GM23248 (cell line): ENCODE measurements at places on chromosomes 1 and 21. TPM values are rescaled to one million over a fixed set of nuclear protein-coding genes. Genes with fewer than 3 reads are reported as not detected.

DNA sequence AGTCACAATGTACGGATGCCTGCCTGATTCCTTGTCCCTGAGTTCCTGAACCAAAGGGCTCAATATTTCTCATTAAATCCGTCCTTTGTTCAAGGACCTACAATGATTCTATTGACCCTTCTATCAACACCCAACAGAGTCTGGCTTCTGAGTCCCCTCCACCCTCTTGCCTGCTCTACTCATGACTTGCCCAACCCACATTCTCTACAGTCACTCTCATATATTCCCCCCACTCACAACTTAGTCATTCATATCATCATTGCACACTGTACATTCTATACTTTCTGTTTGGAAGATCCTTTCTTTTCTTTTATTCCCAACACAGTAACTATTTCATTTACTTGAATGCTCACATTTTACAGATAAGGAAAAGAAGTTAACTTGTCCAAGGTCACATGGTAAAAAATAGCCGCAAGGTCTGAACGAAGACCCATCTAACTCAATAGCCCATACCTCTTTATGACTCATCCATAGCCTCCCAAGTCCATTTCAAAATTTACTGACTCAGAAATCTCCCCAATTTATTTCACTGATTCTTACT is 3.6 kb downstream of the OTUD7B start:
- DNase-seq: peak; percentile 76

DNA sequence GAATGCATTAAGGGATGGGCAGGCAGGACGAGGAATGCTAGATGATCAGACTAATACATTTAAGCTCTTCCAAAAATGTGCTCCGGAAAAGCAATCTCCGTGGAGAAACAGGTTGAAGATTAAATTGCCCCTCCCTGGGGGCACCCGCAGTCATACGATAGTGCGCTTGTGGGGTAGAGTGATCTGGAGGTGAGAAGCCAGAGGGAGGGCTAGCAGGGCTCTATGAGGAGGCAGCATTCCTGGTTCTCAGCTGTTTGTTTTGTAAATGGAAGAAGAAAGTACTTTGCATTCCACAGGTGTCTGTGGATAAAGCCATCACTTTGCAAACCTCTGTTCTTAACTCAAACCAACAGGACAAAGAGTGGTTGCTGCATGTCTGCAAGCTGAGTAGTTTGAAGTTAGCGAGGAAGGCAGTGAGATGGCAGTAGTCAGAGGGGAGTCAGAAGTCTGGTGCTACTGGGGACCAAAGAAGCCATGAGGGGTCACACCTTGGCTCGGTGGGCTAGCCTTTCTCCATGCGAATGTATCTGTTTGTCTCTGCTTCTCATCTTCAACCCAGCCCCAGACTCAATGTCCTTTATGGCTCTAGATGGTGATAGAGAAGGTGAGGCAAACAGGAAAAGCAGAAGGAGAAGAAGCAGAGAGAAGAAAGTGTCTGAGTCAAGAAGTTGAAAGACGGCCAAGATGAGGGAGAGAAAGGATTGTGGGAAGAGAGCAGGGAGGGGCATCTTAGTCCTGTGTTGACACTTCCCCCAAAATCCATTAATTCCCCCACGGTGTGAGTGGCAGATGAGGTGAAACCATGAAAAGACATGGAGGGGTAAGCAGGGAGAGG is 65.2 kb upstream of the GJA8 start:
- peak; percentile 35 for DNase-seq

The KCNQ4 gene
- polyA plus RNA-seq: not detected in 2 replicates

The TXNDC12 gene
- 85.9 and 88.3 TPM in 2 replicates for polyA plus RNA-seq

The PADI4 gene
- polyA plus RNA-seq: not detected in 2 replicates

- DNase-seq: peak; percentile 94
These were observed 20.3 kb upstream of the AZIN2 start for GRCh38 chr1:33060579-33061083.

GRCh38 chr21:45817345-45817744 is 164.2 kb upstream of the COL6A1 start:
- no peak for DNase-seq

The ZFP69 gene
- 2.5 and 3.8 TPM in 2 replicates for polyA plus RNA-seq

DNA sequence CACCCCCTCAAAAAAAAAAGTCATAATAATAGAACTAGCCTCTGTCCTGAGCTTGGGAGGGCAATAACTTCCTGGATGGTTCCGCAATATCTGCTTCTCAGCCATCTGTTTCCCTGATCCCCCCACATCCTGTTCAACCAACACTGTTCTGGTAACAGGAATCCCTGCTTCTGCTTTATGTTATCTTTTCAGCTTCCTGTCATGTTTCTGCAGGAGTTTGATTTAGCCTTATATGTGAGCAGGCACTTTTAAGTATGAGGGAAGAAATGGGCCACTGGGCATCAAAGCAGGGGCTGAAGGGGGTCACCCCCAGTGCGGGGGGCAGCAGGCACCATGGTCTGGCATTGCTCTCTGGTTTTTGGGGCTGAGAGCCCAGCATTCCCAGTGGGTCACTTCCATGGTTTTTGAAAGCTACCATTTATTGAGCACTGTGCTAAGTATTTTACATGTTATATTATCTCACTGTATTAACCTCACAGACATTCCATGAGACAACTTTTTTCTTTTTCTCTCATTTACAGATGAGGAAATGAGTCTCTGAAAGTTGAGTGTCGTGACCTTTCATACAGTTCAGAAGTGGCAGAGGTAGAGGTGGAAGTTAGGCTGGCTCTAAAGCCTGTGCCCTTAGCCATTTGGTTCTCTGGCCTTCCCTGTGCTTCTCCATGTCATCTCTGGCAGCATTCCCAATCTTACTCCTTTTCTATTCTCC is 61.9 kb downstream of the DNTTIP2 start:
- peak; percentile 40 for DNase-seq

The TEDDM1 gene
- polyA plus RNA-seq: not detected in 2 replicates

The TSPEAR gene
- not detected in 2 replicates for polyA plus RNA-seq

GRCh38 chr1:164764333-164764732 is 205.3 kb downstream of the PBX1 start:
- DNase-seq: peak; percentile 50

- DNase-seq: no peak
These were observed 19.1 kb upstream of the SLC35F3 start for GRCh38 chr1:233885196-233885920.

- DNase-seq: no peak
These were observed 37.4 kb downstream of the JAM2 start for GRCh38 chr21:25676451-25676850.

- DNase-seq: peak; percentile 91
These were observed 21.8 kb downstream of the KDM4A start for GRCh38 chr1:43671626-43672330.

The FMO5 gene
- 1.1 and 1.2 TPM in 2 replicates for polyA plus RNA-seq

The NPPB gene
- polyA plus RNA-seq: not detected in 2 replicates

The TMPRSS15 gene
- polyA plus RNA-seq: not detected in 2 replicates

DNA sequence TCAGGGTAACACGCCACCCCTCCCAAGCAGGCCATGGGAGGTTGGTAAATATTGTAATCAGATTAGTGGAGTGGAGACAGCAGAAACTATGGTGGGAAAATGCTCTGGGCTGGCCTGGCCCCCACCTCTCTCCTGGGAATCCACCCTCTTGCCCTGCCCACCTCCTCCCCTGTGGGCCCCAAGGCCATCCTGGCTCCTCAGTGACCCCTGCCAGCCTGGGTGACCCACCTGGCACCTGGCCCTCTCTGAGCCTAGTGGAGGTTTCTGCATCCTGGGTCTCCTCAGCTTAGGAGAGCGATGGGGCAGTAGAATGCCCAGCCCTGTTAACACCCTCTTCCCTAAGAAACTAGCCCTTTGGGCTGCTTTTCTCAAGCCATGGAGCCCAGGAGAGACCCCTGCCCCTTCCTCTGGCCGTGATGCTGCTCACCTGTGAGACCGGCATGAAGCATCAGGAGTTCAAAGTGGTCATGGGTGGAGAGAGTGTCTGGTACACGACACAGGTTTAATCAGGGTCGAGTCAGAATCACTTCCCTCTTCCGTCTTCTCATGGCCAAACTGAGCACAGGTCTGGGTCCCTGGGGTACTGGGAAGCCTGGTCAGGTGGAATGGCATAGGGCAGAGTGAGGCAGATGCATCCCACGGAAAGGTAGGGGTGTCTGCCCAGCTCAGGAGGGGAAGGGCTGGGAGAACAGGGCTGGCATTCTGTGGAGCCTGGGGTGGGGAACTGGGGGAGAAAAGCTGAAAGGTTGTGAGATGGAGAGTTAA is 10.7 kb upstream of the DMBX1 start:
- DNase-seq: no peak

DNA sequence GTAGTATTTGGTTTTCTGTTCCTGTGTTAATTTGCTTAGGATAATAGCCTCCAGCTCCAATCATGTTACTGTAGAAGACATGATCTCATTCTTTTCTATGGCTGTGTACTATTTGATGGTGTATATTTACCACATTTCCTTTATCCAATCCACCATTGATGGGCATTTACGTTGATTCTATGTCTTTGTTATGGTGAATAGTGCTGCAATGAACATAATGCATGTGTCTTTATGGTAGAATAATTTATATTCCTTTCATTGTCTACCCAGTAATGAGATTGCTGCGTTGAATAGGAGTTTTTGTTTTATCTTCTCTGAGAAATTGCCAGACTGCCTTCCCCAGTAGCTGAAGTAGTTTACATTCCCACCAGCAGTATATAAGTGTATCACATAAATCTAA is 538.8 kb downstream of the LRRIQ3 start:
- DNase-seq: no peak

The RIPPLY3 gene
- not detected in 2 replicates for polyA plus RNA-seq

GRCh38 chr21:28953247-28953646 is 39.4 kb downstream of the LTN1 start:
- no peak for DNase-seq

- peak; percentile 58 for DNase-seq
These were observed 30.6 kb upstream of the LCE5A start for GRCh38 chr1:152479792-152480595.

The DFFA gene
- polyA plus RNA-seq: 50.3 and 52.5 TPM in 2 replicates

DNA sequence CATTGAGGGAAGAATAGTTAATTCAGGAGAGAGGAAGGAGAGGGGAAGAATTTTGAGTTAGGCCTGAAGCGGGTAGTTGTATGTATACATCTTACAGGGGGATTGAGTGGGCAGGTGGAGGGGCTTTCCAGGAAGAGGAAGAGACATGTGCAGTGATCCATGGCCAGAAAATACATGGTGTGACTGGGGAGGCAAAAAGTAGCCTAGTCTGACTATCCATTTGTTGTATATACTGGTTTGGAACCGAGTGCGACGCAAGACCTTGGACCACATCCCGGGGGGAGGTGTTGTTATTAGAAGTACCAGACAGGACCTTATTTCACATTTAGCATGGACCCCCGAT is 158.3 kb downstream of the SDCCAG8 start:
- no peak for DNase-seq

GRCh38 chr1:157040802-157041201 is 4.7 kb downstream of the ARHGEF11 start:
- peak; percentile 35 for DNase-seq

The DLGAP3 gene
- not detected in 2 replicates for polyA plus RNA-seq
